Central memory CD4-positive, alpha-beta T cell (primary cell): ENCODE measurements at places on chromosomes 6 and 20.

DNA sequence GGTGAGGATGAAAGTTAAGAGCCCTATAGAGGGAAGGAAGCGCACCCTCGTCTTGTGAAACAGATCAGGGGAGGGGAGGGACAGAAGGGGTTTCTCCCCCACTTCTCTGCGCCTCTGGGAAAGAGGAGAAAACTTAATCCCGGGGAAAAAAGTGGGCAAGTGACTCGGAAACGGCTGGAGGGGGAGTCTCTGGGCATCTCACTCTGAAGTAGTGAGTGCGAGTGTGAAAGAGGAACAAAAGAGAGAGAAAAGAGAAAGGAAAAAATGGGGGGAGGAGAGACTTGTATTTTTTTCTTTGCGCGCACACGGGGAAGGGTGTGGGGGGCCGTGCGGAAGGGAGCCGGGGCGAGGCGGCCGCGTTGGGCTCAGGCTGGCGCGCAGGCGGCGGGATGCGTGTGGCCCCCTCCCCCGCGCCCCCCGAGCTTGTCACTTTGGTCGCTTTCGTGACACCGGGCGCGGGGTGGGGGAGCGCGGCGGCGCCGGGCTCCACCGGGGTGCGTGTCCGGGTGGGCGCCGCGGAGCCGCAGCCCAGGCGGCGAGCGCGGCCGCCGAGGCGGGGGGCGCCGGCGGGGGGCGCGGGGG lies 454 bp downstream of the L3MBTL3 start:
- no peak for DNase-seq

GRCh38 chr20:40600441-40601219 lies 88.4 kb downstream of the MAFB start:
- DNase-seq: no peak

DNA sequence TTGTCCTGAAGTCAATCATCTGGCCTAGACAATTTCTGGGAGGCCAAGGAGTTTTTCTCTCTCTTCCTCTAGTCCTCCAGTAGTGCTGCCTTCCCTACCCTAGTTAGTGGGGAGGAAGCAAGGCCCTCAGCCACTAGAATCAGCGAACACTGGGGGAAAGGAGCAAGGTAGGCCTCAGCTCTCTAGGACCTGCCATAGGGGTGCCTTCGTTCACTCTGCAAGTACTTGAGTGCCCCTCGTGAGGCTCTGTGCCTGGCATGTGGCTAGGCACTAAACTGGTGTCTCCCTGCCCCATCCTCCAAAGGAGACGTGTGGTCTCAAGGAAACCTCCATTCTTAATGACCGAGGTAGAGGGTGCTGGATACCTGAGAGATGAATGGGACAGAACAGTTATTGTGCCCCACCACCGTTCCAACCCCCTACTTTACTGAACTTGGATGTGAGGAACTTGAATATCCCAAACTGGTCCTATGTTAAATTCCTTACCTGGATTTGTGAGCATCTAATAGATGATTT lies 1.1 kb downstream of the DEF6 start:
- no peak for DNase-seq

- DNase-seq: peak; percentile 78
These were observed 50.8 kb upstream of the FAM83D start for GRCh38 chr20:38875175-38875993.

DNA sequence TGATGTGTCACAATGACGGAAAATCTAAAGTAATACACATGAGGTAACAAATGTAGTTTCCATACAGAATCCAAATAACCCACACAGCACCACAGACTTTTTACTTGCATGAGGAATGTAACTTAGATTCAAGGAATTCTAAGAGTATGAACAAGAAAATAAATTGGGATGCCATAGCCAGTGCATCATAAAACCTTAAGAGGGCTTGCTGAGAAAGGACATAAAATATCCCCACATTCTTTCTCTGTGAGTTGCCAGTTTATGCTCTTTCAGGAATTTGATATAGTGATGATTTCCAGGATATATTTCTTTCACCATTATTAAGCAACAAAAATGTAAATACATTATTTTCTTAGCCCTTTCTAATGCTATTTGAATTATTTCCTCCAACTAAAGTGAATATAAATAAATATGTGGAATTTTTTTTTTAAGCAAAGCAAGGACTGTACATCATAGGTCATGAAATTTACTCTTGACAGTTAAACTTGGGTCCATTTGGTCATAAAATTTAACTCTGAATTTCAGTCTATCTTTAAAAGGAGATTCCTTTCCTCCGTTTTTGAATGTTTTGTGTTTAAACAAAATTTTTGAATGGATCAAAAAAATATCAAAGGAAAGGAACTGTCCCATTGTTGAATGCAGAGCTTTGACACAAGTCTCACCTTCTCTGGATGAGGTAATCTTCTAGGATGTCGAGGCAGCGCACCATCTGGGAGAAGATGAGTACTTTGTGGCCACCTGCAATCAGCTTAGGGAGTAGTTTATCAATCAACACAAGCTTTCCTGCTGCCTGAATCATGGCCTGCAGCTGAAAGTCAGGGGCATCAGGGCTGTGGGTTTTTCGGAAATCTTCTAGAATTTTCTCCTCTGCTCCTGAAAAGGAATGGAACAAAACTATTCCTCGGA lies 116.3 kb upstream of the EMILIN3 start:
- no peak for DNase-seq

- no peak for DNase-seq
These were observed 46.4 kb upstream of the COL21A1 start for GRCh38 chr6:56293781-56294180.

- DNase-seq: no peak
These were observed 5.4 kb downstream of the NOX3 start for GRCh38 chr6:155450240-155450581.

DNA sequence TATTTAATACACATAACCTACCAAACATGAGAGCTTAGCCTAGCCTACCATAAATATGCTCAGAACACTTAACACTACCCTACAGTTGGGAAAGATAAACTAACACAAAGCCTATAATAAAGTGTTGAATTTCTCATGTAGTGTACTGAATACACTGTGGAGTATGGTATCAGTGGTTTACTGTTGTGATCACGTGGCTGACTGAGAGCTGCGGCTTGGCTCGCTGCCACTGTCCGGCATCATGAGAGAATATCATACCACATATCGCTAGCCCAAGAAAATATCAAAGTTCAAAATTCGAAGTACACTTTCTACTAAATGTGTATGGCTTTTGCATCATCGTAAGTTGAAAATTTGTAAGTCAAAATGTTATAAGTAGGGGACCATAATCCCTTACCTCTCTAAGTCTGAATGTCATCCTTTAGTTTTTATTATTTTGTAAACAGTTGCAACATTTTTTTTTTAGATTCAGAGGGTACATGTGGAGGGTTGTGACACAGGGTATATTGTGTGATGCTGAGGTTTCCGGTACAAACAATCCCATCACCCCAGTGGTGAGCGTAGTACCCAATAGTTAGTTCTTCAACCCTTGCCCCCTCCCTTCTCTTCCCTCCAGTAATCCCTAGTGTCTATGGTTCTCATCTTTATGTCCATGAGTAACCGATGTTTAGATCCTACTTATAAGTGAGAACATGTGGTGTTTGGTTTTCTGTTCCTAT lies 14.6 kb upstream of the TAAR1 start:
- no peak for DNase-seq

DNA sequence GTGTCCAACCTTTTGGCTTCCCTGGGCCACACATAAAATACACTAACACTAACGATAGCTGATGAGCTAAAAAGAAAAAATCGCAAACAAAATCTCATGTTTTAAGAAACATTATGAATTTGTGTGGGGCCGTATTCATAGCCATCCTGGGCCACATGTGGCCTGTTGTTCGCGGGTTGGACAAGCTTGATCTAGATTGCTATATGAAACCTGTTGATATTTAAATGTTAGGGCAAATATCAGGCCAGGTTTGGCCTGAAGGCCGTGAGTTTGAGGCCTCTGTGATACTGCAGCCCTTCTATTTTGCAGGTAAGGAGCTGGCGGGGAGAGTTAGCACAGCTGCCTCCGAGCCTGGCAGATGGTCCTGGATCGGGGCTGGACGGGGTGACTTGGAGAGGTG lies 99.0 kb downstream of the CEBPB start:
- no peak for DNase-seq

- no peak for DNase-seq
These were observed 618.9 kb downstream of the BCKDHB start for GRCh38 chr6:80725156-80725930.

DNA sequence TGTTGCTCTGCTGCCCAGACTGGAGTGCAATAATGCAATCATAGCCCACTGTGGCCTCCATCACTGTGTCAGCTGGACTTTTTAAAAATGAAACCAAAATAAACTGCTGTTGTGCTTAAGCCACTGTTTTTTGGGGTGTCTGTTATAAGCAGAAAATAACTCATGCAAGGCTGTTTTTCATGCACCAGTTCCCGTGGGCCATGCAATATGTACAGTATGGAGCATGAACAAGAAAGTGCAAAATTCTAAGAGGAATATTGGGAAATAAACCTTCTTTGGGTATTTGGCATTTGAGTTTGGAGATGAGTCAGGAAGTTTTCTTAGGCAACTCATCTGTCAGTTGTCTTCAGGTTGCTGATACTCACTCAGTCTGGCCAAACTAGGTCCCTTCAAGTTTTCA lies 14.9 kb upstream of the ZFAND3 start:
- no peak for DNase-seq

DNA sequence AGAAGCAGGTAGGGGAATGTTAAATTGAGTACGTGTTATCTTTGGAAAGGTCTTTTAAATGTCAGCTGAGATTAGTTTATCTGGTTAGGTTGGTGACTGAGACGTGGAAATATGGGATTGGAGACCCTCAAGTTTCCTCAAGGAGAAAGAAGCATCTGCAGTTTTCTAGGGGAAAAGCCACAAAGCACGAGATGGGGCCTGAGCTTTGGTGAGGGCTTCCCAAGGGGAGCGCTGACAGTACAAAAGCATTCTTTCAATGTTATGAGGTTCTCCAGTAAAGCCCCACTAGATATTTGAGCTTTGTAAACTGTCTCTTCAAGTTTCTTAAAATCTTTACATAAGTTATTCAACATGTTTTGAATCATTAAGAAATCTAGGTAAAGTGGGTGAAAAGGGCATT lies 19.6 kb upstream of the HS3ST5 start:
- no peak for DNase-seq

DNA sequence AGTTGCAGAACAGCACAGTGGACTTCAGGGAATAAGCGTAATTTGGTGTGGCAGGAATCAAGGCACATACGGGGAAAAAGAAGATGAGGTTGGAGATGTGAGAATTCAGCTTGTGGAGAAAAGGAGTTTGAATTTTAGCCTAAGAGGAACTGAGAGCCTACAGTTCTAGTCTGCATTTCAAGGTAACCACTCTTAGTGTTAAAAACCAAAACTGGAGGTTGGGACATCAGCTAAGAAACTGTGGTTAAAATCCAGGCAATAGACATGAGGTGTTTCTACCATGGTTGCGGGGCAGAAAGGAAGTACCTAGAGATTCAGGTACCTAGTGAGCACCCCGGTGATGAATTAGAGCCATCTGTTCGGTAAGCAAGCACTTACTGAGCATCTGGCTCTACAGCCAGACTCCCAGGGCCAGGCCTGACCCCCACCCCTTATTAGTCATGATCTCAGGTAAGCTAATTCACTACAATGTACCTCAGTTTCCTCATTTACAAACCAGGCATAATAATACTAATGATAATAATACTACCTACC lies 44.4 kb downstream of the FAXC start:
- no peak for DNase-seq

GRCh38 chr6:13522656-13523055 lies 35.3 kb upstream of the GFOD1 start:
- DNase-seq: no peak

GRCh38 chr20:23217023-23217422 lies 130.9 kb upstream of the CD93 start:
- DNase-seq: no peak

DNA sequence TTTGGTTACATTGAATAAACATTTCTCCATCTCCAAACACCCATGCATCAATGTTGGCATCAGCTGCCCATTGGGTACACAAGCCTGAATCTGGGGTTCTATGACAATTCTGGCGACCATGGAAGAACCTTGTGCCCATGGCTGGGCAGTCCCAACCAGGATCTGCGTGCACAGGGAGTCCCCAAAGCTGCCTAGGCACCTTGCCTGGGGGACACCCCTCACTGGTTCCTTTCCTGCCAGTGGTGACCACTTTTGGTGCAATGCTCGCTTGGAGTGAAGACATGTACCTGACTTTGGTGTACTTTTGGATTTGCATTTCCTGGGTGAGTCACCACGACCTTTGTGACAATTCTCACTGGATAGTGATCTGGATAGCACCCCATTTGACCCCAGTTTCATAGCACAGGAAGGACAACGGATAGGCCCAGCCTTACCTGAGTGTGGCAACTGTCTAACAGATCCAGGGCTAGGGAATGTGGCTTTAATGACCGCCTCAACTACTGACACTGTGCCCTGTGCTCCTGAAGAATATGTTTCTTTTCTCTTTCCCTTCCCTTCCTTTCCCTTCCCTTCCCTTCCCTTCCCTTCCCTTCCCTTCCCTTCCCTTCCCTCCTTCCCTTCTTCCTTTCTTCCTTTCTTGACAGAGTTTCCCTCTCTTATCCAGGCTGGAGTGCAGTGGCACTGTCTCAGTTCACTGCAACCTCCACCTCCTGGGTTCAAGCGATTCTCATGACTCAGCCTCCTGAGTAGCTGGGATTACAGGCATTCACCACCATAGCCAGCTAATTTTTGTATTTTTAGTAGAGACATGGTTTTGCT lies 7.1 kb downstream of the SPINT3 start:
- no peak for DNase-seq

DNA sequence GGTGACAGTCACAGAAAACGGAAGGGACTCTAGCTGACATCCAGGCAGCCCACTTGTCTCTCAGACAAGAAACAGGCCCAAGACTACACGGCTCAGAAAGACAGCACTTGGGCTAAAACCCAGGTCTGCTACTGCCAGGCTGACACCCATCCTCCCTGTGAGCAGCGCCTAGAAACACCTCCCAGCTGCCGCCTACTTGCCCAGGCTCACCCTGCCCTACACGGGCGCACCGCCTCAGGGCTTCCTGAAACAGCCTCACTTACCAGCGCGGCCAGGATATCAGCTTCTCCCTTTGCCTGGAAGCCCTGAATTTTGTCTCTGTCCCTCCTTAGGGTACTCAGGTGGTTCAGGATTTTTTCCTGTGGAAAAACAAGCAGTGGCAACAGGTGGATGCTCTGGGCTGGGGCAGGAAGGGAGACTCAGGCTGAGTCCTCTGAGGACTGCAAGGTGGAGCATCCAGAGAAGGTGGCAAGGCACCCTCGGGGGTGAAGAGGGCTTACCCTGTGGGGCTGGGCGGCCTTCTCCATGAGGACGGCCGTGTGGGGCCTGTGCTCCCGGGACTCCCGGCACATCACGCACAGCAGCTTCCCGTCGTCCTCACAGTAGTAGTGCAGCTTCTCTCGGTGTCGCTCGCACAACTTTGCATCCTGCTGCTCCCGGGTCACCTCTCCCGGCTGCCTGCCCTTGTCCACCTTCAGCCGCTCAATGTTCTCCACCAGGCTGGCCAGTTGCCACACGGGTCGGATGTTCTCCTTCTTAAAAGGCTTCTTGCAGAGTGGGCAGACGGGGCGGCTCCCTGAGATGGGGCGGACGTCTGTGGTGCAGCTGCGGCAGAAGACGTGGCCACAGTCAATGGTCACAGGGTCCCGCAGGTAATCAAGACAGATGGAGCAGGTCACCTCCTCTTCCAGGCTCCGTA lies 14.8 kb downstream of the TRIM26 start:
- no peak for DNase-seq

- no peak for DNase-seq
These were observed 853.0 kb upstream of the EPHA7 start for GRCh38 chr6:94272327-94272726.
